ENCODE measurements at places on chromosomes 1 and 21. TPM values are rescaled to one million over a fixed set of nuclear protein-coding genes. Genes with fewer than 3 reads are reported as not detected.
A peak's percentile ranks its signal among the peaks of the same experiment; 100 is the strongest.

KRTAP19-1 gene
- polyA plus RNA-seq, result not detected

LMX1A gene
- 0.07 TPM for polyA plus RNA-seq

DNA sequence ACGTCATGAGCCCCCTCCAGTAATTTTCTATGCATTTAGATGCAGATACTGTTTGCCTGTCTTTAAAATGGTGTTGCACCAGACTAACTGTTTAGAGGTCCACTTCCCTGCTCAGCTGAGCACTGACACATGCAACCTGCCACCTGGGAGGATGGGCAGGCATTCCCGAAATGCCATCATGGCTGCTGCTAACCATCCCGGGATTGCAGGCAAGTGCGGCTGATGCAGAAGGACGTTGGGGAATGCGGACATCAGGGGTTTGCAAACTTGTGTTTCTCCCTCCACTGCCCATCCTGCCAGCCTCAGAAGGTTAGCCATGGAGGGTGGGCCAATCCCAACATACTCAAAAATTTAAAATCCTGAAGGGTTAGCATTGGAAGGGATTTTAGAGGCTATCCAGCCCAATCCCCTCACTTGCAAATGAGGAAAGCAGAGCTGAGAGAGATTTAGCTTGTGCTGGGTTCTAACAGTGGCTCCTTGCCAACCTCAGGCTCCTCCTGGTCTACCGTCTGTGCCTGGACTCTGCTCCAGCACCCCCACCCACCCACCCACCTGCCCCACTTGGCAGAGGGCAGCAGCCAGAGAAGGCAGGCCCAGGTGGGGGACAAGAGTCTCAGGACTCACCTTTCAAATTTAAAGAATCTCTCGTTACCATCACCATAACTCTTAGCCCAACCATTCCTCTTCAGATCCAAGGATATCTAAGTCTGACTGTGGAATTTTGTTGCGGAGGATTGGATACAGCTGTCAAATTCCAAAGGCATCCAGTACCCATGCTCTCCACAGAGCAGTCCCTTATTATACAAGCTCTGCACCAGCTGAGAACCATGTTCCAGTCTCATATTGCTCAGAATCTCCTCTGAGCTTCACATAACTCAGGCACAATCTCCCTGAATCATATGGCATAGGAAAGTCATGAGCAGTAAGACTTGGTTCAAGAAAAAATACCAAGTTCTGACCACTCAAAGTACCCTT lies 34.2 kb downstream of the HIVEP3 start:
- H3K36me3 ChIP-seq, result no peaks in the 10 kb centered on the region
- DNase-seq, result no peak
- H3K27ac ChIP-seq, result no peak overlapping the region
- H3K4me1 ChIP-seq, result peaks cover 39% of the 10 kb centered on the region
- no peak overlapping the region for H3K4me3 ChIP-seq

DNA sequence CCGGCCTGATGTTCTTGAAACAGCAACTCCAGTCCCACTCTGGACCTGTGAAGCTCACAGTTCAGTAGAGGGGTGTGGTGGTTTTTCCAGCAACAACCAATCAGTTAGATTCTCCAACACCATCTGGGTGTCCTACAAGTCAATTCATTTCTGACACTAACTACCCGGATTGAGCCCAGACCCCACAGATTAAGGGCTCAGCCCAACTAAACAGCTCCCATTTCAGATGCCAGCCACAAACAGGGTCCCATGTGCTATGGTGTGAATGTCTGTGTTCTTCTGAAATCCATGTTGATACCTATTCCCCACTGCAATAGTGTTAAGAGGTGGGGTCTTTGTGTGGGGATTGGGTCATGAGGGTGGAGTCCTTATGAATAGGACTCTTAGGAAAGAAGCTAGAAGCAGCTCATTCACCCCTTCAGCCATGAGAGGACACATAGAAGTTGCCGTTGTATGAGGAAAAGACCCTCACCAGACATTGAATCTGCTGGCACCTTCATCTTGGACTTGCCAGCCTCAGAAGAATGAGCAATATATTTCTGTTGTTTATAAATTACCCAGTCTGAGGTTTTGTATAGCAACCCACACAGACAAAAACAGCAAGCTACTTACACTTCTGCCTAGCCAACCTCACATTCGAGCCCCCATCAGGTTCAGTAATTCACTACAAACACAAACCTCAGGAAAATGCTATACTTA lies 53.6 kb downstream of the IRF2BP2 start:
- H3K27me3 ChIP-seq, result no peaks in the 10 kb centered on the region
- no peak overlapping the region for H3K4me3 ChIP-seq
- peaks cover 10% of the 10 kb centered on the region for H3K4me1 ChIP-seq
- no peak for DNase-seq
- no peaks in the 10 kb centered on the region for H3K36me3 ChIP-seq
- H3K27ac ChIP-seq, result no peak overlapping the region

GRCh38 chr1:234481771-234482170 lies 2.8 kb upstream of the TARBP1 start:
- DNase-seq, result no peak
- peaks cover 4% of the 10 kb centered on the region for H3K4me1 ChIP-seq
- H3K36me3 ChIP-seq, result no peaks in the 10 kb centered on the region
- H3K4me3 ChIP-seq, result no peak overlapping the region
- H3K27me3 ChIP-seq, result no peaks in the 10 kb centered on the region

GRCh38 chr1:235067396-235068157 lies 61.1 kb downstream of the TOMM20 start:
- H3K27me3 ChIP-seq, result no peaks in the 10 kb centered on the region
- peak overlapping the region; percentile 90 for H3K27ac ChIP-seq

- no peak overlapping the region for H3K4me3 ChIP-seq
- H3K27ac ChIP-seq, result no peak overlapping the region
- H3K4me1 ChIP-seq, result no peaks in the 10 kb centered on the region
- H3K36me3 ChIP-seq, result no peaks in the 10 kb centered on the region
- peaks cover 2% of the 10 kb centered on the region for H3K27me3 ChIP-seq
These were observed 134.2 kb upstream of the SERTAD4 start for GRCh38 chr1:210098356-210098755.

GRCh38 chr1:16979475-16980327 lies 719 bp downstream of the MFAP2 start:
- peak overlapping the region; percentile 55 for H3K4me3 ChIP-seq
- no peak for DNase-seq
- no peak overlapping the region for H3K27ac ChIP-seq
- H3K27me3 ChIP-seq, result peaks cover 10% of the 10 kb centered on the region

All from psoas muscle (tissue), 8 donors.